ENCODE measurements at places on chromosomes 6 and 20. TPM values are rescaled to one million over a fixed set of nuclear protein-coding genes. Genes with fewer than 3 reads are reported as not detected.

The FKBP5 gene
- 14.5 TPM for polyA plus RNA-seq

The SALL4 gene
- 1.0 TPM for polyA plus RNA-seq

GRCh38 chr20:13147071-13147963 lies 73.8 kb upstream of the ISM1 start:
- no peak for DNase-seq

GRCh38 chr6:15736297-15736696 lies 73.5 kb upstream of the DTNBP1 start:
- no peak for DNase-seq

The LKAAEAR1 gene
- not detected for polyA plus RNA-seq

The GSTA5 gene
- polyA plus RNA-seq: not detected

GRCh38 chr6:30169658-30170614 lies 6.6 kb downstream of the TRIM15 start:
- DNase-seq: no peak

- DNase-seq: no peak
Measured at GRCh38 chr6:114452785-114453401, 110.1 kb upstream of the HS3ST5 start.

- no peak for DNase-seq
Measured at GRCh38 chr6:24658573-24659560, 7.8 kb downstream of the TDP2 start.

The MOCS3 gene
- 3.3 TPM for polyA plus RNA-seq

- DNase-seq: no peak
Measured at GRCh38 chr6:14031516-14031915, 86.1 kb upstream of the CD83 start.

The TBC1D22B gene
- polyA plus RNA-seq: 6.8 TPM

All from hindlimb muscle (tissue), 1 donor.